ENCODE measurements at places on chromosomes 4 and X.

DNA sequence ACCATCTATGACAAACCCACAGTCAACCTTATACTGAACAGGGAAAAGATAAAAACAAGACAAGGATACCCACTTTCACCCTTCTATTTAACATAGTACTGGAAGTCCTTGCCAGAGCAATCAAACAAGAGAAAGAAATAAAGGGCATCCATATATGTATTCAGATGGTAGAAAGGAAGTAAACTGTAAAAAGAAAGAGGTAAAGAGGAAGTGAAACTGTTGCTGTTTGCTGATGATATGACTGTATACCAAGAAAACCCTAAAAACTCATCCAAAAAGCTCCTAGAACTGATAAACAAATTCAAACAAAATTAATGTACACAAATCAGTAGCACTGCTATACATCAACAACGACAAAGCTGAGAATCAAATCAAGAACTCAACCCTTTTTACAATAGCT lies 538.7 kb upstream of the PABPC4L start:
- no peak for DNase-seq

DNA sequence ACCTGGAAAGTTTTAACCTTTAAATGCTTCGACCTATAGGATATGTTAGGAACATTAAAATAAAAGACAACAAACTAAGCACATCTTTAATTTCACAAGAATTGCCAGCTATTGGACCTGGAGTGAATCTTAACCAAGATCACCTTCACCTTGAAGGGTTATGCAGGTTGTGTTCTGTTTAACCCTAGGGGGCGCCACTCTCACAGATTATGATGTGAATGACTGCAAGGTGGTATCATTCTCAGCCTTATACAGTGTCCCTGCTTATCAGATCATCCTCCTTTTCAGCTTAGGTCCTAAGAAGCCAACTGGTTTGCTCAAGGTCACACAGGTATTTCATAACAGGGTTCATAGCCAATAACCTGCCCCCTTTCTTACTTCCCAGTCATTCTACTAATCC lies 23.5 kb downstream of the INTS6L start:
- DNase-seq: no peak

- no peak for DNase-seq
Measured at GRCh38 chrX:138704101-138704500, 7.4 kb downstream of the FGF13 start.

DNA sequence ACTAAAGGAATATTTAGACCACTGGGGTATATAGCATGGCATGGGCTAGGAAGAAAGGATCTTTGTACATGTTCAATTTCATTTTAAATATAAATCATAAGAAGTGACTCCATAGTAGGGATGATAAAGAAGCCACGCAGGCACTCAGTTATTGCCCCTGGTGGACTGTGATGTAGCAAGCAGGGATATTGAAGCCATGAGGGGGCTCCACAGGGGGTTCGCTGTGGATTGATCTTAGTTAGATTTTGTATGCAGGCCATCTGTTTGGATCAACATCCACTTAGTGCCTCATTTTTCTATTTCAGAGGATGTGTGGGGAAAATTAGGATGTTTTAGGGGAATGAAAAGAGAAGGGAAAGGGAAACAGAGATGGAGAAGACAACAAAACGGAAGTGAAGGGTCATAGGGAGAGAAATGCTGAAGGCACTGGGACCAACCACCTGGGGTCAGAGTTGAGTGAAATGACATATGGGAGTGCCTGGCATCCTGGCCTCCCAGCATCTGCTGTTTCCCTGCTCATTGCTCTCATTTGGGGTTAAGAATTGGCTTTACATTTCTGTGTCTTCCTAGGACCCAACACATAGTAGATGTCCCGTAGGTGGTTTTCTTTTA lies 11.2 kb upstream of the FREM3 start:
- DNase-seq: no peak

- DNase-seq: no peak
Measured at GRCh38 chrX:136936183-136936549, 55.6 kb upstream of the RBMX start.

DNA sequence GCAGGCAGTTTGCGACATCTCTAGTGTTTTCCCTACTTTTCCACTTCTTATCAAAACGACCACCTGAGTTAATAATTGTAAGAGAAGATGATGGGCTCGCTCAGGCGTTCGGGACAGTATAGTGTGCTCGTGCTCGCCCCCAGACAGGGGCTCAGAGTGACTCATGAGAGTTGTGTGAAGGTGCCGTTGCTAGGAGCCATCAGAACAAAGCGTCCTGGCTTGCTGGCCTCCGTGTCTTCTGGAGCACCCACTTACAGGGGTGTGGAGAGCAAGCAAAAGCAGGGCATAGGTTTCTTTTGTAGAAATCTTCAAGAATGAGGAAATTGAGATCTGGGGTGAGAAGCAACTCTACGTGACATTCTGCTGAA lies 73.0 kb upstream of the ADGRG2 start:
- no peak for DNase-seq

GRCh38 chr4:111793433-111794091 lies 351.7 kb upstream of the FAM241A start:
- DNase-seq: no peak

DNA sequence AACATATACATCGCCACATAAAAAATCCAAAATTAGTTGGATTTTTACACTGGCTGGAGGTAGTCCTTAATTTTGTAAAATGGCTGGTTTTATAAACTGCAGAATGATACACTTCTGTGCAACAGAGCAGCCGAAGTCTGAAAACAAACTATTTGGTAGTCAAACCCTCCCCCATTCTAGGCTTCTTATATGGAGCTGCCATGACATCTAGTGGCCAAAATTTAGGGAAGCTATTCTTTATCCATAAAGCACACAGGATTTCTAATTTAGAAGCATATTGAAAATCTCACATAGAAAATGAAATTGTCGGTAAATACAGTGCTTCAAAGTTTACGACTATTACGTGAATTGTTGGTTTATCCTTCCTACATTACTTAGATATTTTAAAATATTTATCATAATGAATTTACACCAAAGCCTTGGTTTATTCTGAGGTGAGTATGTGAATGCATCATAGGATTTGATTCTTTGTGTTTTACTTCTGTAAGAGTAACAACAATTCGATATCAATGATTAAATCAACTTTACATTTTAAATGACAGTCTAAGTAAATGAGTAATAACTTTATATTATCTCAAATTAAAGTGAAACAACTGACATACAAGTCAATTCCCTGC lies 113.4 kb upstream of the FAM241A start:
- DNase-seq: peak; percentile 23

DNA sequence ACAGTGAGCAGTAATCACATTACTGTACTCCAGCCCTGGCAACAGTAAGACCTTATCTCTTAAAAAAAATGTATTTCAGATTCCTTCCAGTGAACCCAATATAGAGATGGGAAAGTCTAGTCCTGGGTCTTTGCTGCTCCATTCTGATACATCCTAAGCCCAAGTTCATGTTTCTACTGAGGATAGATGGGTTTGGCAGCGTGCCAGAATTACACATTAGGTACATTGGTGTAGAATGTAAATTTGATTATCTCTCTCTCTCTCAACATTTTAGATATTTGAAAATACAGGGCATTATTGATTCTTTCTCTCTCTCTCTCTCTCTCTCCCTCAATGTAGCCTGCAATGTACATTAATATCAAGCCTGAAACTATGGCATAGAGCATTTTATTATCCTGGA lies 43.5 kb upstream of the ZNF330 start:
- no peak for DNase-seq

- no peak for DNase-seq
Measured at GRCh38 chr4:55610381-55610780, 18.3 kb upstream of the PDCL2 start.

GRCh38 chrX:86149119-86149518 lies 868 bp downstream of the DACH2 start:
- no peak for DNase-seq

DNA sequence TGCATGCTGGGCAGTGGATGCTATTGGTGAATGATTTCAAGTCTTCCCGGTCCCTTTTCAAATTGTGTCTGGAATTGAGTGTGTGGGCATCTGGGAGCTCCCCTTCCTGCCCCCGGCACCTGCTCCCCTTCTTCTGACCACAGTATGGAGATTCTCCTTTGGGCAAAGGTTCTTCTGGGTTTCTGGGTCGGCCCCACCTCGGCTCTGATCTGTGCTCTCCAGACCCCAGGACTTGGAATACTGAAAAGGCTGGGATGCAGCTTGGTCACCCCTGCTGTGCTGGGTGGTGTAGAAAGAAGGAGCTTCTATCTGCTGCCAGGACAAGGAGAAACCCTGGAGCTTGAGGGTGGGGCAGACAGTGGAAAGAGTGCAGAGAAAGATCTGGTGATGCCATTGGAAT lies 78.8 kb downstream of the WFS1 start:
- DNase-seq: no peak

- no peak for DNase-seq
Measured at GRCh38 chrX:46665232-46666152, 91.9 kb downstream of the CHST7 start.

DNA sequence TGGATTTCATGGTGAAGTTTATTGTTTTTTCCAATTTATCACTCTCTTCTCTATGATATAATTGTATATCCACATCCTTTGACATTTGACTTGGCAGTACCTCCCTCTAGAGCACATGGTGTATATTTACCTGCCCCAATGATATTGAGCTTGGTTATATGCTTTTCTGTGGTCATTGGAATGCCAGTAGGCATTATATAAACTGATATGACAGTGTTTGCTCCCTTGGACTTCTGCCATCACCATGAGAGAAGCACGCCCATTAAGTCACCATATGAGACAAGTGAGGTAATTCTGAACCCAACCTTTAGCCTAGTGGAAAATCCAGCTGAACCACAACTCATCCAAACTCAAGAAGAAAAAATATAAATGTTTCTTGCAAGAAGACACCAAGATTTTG lies 2761.5 kb downstream of the ARAP2 start:
- DNase-seq: peak; percentile 90

GRCh38 chrX:17736478-17736855 lies 826 bp upstream of the SCML1 start:
- no peak for DNase-seq

GRCh38 chr4:143046906-143047305 lies 137.8 kb upstream of the USP38 start:
- DNase-seq: no peak

- DNase-seq: no peak
Measured at GRCh38 chr4:13920901-13921300, 293.4 kb upstream of the BOD1L1 start.

GRCh38 chrX:122047261-122047660 lies 999.9 kb downstream of the GLUD2 start:
- no peak for DNase-seq

DNA sequence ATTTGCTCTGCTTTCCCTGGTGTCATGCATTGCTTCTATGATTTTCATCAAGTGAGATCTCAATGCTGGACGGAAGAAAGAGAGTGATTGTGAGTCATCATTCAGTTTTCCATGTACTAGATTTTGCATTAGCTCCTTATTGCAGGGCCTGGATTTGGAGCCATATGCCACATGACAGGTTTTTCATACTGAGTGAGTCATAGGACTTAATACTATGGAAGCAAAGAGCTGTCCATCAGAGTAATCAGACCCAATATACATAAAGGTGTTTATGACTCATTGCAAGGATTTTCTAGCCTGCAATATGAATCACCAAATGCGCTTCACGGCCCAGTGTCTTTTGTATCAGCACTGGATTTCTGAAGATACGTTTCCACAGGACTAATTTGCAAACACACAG lies 11.2 kb upstream of the TFDP3 start:
- DNase-seq: no peak

GRCh38 chr4:143148521-143148920 lies 36.2 kb upstream of the USP38 start:
- DNase-seq: no peak

DNA sequence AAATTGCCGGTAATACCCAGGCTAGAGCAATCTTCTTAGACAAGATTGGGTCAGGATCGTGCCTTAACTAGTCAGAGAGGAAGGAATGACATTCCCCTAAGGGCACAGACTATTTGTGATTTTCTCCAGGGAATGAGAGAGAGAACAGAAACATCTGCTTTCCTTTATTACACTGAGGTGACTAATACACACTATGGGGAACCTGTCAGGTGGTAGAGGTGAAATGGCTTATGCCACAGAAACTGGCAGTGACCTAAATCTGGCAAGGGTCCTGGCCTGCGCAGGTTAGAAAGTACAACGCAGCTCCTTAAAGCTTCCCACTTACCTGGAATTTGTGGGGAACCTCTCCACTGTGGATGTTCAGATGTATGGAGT lies 16.6 kb upstream of the HPGD start:
- no peak for DNase-seq

- DNase-seq: no peak
Measured at GRCh38 chrX:24528605-24529004, 63.5 kb downstream of the PDK3 start.

- no peak for DNase-seq
Measured at GRCh38 chr4:627347-628125, 2.2 kb downstream of the PDE6B start.

DNA sequence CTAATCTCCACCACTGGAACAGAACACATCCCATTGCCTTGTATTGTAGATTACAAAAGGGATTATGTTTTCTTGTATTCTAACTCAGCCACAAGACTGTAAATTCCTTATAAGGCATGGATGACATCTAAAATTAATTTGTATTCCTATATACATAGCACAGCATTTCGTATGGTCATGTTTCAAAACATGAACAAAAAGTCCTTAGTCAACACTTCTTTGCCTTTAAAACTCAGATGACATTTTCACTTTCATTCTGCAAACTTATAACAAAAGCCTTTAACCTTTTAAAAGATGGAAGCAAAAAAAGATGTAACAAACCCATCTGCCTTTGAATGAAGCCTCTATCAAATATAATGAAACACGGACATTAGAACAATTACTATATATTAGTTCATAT lies 181.3 kb downstream of the IQCM start:
- DNase-seq: no peak

- no peak for DNase-seq
Measured at GRCh38 chr4:133147286-133147821, 1.7 kb upstream of the PCDH10 start.

DNA sequence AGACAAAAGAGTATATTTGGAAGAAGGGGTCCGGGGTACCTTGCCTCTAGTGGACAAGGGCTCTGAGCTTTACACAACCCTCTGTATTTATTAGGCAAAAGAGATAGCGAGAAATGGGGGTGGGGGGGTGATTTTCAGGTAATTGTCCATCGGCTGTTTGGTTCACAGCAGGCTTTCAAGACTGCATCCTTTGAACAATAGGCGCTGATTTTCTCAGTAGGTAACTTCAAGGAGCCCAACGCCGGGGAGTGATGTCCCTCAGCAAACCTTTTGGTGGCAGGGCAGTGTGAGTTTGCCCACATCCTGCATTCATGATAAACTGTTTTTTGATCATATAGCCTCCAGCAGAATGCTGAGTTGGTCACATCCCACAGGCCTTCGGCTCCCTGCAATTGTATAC lies 61.6 kb downstream of the KDM5C start:
- no peak for DNase-seq

- DNase-seq: no peak
Measured at GRCh38 chr4:13483136-13483767, 888 bp downstream of the RAB28 start.
